ELF-1 (cell line): ENCODE measurements at places on chromosomes 12 and 14.

- no peak for DNase-seq
Measured at GRCh38 chr12:89433634-89434033, 81.3 kb upstream of the DUSP6 start.

- no peak for DNase-seq
Measured at GRCh38 chr14:99609245-99610170, 5.5 kb upstream of the CCDC85C start.

DNA sequence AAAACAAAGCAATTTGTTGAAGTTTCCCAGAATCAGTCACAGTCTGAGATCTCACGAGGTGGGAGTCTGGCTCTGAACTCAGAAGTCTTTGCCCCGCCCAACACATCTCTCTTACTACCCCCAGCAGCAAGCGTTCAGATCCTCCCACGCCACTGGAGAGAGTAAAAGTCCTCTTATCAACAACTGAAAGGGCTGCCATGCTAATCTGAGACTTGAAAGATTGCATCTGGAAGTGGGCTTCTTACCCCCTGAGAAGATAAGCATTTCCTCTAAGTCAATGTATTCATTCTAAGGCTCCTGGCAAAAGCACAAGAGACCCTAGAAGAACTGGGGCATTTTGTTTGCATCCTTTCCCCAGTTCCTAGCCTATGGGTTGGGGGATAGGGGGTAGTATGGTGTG lies 34.1 kb upstream of the STON2 start:
- no peak for DNase-seq

- no peak for DNase-seq
Measured at GRCh38 chr14:54737132-54737711, 165.4 kb downstream of the GCH1 start.
